Stimulated activated CD8-positive, alpha-beta memory T cell treated with anti-CD3 and anti-CD28 coated beads, Interleukin-12 subunit alpha, Interleukin-12 subunit beta, amount 100 ng/mL, for 4 hours (primary cell): ENCODE measurements at places on chromosomes 2 and 18.

DNA sequence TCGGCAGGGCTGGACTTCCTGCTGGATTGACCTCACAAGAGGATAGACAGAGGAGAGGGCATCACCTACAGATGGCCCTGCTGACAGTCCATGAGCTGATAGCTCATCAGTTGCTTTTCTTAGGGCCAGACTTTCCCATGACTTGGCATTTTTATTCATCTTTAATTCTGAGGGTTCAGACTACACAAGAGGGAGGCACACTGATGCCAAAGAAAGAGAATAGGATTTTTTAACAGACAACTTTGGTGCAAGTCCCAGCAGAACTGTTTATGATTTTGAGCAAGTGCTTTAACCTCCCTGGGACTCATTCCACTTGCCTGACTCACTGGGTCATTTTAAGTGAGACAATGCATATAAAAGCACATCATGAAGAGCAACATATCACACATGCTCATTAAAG lies 299.2 kb downstream of the INSIG2 start:
- DNase-seq = no peak

DNA sequence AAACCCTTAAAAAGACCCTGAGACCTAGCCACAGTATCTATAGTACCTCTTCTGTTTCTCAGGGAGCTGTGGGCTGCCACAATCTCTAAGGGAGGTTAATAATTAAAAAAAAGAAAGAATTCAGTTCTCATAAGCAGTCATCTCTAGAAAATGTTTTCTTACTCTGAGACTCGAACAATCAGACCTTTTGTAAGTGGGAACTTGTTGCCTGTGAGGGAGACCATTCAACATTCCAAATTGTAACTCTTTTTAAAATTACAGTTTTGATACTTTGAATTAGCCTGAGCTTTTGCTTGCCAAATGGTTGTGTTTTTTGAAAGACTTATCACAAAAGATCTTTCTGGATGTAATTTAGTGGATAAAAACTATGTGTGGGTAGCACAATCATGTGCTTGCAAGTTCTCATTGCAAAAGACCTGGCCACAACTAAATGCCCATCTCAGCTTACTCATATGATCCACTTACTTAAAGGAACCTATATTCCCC lies 33.3 kb downstream of the IL1R2 start:
- DNase-seq = no peak

GRCh38 chr2:241768251-241768711 lies 8.3 kb upstream of the GAL3ST2 start:
- DNase-seq = no peak

DNA sequence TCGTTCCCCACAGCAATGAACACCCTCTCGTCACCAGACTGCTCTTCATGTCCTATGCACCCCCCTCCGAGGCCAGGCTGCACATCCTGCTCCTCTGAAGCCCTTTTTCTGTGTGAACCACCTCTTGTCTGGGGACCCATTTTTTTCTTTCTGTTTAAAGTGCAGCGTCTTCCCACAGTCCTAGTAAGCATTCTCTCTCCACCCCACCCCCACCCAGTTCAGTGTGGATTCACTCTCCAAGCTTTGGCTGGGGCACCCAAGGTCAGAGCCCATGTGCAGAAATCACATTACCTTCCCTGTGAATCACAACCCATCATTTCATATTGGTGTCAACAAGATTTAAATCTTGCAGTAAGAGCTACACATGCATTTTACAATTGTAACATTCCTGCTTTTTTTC lies 26.4 kb upstream of the PKDCC start:
- DNase-seq = no peak

DNA sequence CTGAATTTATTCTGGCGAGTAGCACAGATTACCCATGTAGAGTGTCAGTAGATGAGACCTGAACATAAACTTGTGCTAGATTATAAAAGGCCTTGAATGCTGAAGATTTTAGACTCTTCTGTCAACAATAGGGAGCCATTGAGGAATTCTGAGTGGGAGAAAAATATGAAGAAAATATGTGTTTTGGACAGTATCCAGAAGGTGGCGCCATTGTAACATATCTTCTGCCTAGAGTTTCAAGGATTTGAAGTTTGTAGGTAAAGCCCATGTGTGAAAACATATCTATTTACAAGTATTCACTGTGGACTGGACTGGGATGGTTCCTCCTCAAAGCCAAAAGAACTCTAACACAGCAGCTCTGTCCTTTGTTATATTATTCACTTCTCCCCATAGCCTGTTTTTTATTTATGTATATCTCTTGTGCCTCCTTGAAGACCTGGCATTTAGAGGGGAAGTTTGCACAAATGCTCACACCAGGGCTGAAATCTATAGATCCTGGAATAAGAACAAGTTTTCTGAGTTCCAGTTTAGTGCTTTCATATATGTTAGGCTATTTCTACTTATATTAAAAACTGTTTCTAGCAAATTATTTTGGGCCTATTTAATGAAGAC lies 124.9 kb downstream of the RDH14 start:
- DNase-seq = no peak

DNA sequence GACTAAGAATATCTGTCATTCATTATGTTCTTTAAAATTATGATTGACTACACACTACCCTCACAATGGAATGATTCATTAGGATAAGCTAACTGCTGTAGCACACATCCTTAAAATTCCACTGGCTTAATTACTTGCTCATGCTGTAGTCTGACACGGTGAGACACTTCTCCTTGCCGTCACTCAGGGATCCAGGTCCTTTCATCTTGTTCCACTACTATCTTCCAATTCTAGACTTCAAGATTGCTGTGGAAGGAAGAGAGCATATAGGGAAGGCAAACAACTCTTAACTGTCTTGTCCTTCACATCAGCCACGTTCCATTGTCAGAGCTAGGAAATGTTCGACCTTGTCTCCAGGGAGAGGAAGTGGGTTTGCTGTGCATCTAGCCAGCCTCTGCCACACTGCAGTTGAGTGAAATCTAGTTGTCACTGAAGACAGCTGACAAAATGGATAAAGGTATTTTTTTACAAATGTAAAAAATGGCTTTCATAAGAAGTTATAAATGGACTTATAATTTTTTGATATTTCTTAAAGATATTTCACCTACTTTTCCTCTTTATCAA lies 30.1 kb downstream of the GREB1L start:
- no peak for DNase-seq

- DNase-seq = no peak
These were observed 76.9 kb upstream of the GCFC2 start for GRCh38 chr2:75787532-75788132.

GRCh38 chr2:232925153-232925820 lies 55.2 kb downstream of the SNORC start:
- DNase-seq = no peak

GRCh38 chr2:234674781-234675201 lies 177.9 kb upstream of the ARL4C start:
- DNase-seq = no peak

GRCh38 chr2:74550231-74550630 lies 3.5 kb downstream of the LOXL3 start:
- DNase-seq = no peak

- no peak for DNase-seq
These were observed 10.2 kb downstream of the ACKR3 start for GRCh38 chr2:236579746-236580315.

GRCh38 chr2:205646680-205647079 lies 35.6 kb upstream of the NRP2 start:
- no peak for DNase-seq
